ENCODE measurements at places on chromosomes 11 and 22.

- DNase-seq, result no peak
Measured at GRCh38 chr11:11748706-11749365, 92.9 kb upstream of the USP47 start.

DNA sequence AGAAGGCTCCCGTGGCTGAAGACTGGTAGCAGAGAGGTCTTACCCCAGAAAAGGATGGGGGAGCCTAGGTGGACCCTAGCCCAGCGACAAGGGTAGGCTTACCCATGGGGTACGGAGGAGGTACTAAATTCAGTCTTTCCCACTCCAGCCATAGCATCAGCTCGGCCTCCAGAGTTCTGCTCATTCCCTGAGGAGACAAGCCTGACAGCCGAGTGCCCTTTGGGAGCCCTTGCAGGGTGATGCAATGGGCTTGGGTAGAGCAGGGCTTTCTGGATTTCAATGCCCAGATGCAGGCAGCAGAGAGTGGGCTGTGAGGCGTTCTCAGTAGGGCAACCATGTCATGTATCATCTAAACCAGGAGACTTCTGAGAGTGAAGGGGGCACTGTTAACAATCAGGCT lies 124.7 kb downstream of the MICAL2 start:
- no peak for DNase-seq

DNA sequence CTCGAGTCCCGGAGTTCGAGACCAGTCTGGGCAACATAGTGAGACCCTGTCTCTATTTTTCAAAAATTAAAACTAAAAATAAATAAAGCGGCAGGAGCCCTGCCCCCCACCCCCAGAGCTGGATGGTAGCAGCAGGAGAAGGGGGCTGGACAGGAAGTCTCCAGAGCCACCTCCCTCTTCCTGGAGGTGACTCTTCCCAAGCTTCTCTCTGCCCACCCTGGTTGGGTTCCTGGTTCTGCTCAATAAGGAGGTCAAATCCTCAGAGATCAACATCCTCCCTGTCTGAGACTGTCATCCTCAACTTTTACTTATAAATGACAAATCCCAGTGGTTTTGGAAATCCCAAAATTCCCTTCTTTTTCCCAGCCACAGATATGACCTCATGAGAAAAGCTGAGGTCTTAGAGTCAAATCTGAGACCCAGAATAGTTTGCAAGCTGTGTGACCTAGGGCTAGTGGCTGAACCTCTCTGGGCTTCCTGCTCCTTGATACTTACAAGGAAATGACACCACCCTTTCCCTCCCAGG lies 987 bp downstream of the C1QTNF6 start:
- no peak for DNase-seq

GRCh38 chr22:17845790-17846189 lies 71.5 kb upstream of the BID start:
- no peak for DNase-seq

DNA sequence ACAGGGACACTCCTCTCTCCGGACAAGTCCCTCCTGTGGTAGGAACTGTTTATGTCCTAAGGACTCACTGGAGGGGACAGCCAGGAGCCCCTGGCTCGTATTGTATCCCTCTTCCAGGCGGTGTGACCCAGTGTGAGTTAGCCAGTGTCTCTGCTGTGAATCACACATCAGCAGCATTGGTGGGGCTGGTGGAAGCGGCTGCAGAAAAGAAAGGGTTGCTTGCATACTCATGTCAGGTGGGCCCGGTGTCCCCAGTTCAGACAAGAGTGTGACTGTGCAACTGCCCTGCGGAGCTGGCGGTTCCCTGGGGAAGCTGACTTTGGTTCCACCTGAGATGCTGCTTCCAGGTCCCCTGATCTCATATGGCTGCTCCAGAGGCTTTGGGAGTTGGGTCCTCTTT lies 99.4 kb downstream of the ZBTB16 start:
- DNase-seq, result no peak

GRCh38 chr11:130677486-130678153 lies 229.2 kb downstream of the ADAMTS15 start:
- no peak for DNase-seq

- DNase-seq, result no peak
Measured at GRCh38 chr11:76119779-76120178, 86.5 kb downstream of the WNT11 start.

DNA sequence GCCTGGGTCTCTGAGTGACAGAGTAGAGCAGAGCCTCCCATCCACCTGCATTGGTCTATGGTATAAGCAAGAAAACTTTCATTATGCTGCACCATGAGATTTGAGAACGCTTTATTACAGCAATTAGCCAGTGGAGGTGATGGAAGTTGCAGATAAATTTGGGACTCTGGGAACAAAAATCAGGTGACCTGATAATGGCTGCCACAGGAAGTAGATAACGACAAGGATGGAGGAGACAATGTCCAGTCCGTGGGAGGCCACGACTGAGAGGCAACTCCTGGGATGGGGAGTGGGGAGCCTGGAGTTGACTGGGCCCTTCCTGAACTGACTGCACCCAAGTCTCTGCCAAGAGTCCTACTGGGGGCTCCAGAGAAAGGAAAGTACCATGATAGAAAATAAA lies 4.7 kb downstream of the MRGPRD start:
- DNase-seq, result no peak

- no peak for DNase-seq
Measured at GRCh38 chr11:110027627-110028371, 65.4 kb upstream of the ZC3H12C start.

DNA sequence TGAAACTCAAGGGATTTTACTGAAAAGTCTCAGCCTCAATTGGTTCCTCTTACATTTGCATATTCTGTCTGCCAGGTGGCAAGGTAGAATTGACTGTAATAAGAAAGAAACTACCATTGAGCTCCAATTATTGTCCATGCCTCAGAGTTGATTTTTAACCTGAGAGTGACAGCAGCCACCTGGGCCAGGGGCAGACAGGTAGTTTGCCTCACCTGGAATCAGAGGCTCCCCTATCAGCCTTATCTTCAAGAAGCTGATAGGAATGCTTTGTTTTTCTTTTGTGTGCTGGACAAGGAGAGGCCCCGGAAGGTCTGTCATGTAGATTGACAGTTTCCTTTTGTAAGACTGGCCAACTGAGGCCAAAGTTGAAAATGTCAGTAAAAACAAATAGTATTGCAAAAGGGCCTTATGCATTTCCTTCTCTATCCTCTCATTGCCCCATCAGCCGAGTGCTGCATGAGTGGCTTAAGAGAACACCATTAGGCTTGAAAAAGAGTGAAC lies 34.1 kb downstream of the CD44 start:
- no peak for DNase-seq

GRCh38 chr11:126212089-126212660 lies 593 bp downstream of the FAM118B start:
- DNase-seq, result no peak

DNA sequence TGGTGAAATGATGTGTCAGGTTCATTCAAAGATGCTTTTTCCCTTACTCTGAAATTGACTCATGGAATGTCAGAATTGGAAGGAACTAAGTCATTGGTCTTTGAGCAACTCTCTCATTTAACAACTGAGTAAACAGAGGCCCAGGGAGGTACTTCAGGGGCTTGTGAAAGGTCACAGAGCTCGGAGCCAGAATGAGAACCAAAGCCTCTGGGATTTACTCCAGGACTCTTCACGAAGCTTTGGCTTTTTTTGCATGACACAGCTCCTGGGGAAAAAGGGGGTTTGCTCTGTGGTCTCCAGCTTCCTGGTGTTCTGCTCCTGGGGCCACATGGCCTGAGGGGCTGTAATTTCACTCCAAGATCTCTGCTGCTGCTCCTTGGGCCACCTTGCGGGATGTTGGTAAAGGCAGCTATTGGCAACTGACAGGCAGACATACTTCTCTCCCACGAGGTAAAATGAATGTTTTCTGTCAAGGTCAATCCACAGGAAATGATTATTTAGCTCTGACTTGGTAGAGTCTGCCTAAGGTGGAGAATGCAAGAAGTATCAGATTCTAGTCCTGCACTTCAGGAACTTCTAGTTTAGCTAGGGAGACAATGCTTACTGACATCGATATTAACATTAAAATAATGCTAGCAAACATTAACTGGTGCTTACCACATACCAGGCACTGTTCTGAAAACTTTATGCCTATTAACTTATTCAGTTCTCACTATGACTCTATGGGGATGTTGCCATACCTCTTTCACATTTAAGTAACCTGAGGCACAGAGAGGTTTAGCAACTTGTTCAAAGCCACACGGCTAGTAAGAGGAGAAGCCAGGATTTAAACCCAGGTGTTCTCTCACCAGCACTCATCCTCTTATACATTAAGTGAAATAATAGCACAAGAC lies 16.1 kb downstream of the PKNOX2 start:
- DNase-seq, result no peak

DNA sequence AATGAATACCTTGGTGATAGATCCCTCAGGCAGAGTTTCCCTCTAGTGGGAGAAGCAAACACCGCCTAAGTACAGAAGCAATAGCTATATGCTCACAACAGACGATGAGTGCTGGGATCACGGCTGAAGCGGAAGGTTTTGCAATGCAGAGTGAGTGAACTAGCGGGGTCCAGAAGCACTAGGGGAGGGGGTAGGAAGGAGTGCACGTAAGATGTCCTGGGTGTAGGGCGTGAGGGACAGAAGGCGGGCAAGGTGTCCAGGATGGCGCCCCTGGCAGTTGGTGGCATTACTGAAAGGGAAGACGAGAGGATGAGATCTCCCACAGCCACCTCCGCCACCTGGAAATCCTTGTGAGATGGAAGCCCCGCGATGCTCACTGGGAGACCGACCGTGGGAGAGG lies 81.0 kb downstream of the ETS1 start:
- DNase-seq, result no peak

GRCh38 chr11:35005141-35005780 lies 88.8 kb downstream of the PDHX start:
- DNase-seq, result no peak

DNA sequence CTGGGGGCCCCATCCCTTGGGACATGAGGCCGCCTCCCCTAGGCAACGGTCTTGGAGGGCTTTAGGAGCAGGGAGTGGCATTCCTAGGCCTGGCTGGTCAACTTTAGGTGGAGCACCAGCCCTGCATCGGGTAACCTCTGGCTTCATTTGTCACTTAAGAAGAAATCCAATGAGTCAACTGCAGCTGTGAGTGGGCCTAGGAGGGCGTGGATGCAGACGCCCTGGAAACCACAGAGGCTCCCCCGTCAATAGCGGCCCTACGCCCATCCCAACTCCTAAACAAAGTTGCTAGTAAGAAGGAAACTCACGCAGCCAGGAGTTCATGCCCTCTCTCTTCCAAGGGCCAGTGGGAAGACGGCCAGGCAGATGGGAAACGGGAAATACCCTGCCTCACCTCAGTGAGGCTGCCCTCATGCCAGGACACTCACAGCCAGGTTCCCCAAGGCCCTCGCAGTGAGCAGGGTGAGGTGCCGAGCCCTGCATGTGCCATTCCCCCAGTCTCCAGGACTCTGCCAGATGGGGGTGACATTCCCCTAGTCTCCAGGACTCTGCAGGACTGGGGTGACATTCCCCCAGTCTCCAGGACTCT lies 20.8 kb downstream of the BID start:
- DNase-seq, result no peak

DNA sequence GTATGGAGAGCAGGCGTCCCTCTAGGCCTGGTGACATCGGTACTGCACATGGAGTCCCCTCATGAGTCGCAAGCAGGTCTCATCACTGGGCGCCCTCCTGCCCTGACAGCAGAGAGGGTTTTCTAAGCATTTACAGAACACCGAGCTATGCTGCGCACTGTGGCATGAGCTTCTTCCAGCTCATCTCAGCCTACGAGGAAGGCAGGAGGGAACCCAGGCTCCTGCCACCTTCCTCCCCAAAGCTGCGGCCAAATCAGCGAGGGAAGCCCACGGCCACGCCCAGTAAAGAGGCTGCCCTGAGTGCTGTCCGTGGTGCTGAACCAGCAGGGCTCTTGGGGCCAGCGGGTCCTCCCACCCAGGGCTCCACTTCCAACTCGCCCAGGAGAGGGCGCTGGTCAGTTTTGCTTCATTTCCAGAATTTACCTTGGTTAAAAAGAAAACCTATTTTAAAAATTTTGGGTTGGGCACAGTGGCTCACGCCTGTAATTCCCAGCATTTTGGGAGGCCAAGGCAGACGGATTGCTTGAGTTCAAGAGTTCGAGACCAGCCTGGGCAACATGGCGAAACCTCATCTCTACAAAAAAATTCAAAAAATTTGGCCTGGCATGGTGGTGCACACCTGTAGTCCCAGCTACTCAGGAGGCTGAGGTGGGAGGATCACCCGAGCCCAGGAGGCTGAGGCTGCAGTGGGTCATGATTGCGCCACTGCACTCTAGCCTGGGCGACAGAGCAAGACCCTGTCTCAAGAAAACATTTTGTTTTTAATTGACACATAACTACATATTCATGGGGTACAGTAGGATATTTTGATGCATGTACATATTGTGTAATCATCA lies 34.2 kb downstream of the PHF21B start:
- DNase-seq, result no peak

DNA sequence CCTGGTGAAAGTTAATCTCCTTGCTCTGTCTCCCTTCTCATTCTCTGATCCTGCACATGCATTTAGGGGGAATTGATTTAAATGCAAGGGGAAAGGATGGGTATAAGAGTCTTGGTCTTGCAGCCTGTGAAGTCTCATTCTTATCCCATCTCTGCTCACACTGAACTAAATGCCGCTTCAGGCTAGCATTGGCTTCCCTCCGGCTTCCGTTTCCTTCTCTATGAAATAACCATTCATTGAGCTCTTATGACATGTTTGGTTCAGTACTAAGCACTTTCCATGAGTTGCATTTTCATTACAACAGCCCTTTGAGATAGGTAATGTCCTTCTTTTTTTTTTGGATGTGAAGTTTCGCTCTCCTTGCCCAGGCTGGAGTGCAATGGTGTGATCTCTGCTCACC lies 5.6 kb downstream of the ZBTB16 start:
- DNase-seq, result no peak

GRCh38 chr11:132453406-132453805 lies 1078.9 kb downstream of the OPCML start:
- no peak for DNase-seq

DNA sequence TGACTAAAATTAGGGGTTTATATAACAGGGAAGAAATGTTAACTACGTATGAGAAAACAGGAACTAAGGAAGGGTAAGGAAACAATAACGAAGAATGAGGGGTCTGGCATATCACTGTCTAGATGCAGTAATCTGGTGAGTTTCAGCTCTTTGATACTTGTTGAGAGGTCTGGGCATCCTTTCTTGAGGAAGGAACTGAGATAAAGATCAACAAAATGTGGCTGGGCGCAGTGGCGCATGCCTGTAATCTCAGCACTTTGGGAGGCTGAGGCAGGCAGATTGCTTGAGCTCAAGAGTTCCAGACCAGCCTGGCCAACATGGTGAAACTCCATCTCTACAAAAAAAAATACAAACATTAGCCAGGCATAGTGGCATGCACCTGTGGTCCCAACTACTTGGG lies 2.7 kb downstream of the DCDC1 start:
- no peak for DNase-seq

- DNase-seq, result no peak
Measured at GRCh38 chr22:49449377-49449776, 378.3 kb downstream of the BRD1 start.

GRCh38 chr11:109208121-109208520 lies 213.9 kb upstream of the C11orf87 start:
- DNase-seq, result no peak

- no peak for DNase-seq
Measured at GRCh38 chr11:102254047-102254446, 63.2 kb upstream of the BIRC3 start.

Measured in stimulated activated CD4-positive, alpha-beta T cell treated with anti-CD3 and anti-CD28 coated beads, Interleukin-15, amount 100 ng/mL, for 1 hour (primary cell).